ENCODE measurements at places on chromosomes 2 and 18.

DNA sequence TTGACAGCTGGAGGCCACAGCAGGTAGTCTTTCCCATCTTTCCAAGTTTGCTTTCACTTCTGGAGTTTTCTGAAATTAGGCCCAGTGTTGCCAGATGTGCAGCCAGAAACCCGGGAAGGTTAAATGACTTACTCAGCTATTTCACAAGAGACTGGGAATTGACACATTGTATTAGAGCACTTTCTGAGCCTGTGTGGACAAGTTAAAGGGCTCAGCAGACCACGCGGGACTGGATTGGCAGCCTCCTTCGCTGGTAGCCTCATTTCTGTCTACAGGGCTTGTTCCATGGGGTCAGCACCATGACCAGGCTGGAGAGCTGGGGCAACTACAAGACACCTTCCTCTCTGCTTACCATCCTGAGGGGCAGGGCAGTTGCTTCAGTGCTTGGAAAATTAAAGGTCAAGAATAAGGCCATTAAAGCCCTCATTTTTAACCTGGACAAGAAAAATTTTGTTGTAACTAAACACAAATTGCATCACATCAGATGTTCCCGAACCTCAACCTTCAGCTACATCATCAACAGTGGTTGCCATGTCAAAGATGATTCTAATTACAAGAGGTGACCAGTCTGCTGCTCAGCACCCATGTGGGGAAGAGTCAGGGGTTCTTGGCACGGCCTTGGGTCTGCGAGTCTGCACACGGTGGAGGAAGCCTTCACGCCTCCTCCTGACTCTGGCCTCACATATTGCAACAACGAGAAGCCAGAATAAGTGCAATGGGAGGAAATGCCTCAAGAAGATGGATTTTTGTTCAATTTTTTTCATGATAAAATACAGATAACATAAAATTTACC lies 279.5 kb upstream of the RAB6C start:
- DNase-seq = no peak

DNA sequence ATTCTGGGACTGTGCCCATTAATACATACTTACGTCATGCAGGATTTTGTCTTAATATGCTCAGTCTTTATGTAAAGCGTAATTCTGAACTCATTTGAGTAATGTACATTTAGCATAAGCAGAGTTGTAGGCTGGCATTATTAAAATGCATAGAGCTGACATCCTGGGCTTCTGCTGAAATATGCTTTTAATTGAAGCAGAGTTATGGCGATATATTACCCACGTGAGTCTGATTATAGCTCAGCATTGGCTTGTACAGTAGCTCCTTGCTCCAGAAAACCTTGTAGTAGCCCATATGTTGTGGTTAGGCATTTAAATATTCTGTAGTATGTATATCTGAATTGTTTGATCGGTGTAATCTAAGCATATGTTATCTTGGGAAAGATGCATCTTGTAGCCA lies 233.9 kb downstream of the PTGR3 start:
- DNase-seq = no peak

DNA sequence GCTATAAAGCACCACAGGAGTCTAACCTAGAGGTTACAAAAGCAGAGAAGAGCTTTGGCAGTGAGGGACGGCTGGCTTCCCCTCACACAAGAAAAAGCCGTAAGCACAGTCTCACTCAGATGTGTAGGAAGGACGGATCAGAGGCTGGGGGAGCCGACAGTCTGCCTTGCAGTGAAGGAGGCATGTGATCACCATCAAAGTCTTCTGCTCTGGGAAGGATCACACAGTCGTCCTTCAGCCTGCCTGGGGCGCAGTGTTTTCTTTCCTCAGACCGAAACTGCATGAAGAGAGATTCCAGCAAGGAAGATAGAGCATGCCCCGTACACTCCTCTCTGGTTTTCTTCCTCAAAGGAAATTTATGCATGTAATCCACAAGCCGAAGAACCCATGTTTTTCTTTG lies 24.1 kb downstream of the GATA6 start:
- DNase-seq = no peak

- DNase-seq = no peak
Observed at GRCh38 chr2:28764909-28765711, 13.5 kb downstream of the PPP1CB start.

DNA sequence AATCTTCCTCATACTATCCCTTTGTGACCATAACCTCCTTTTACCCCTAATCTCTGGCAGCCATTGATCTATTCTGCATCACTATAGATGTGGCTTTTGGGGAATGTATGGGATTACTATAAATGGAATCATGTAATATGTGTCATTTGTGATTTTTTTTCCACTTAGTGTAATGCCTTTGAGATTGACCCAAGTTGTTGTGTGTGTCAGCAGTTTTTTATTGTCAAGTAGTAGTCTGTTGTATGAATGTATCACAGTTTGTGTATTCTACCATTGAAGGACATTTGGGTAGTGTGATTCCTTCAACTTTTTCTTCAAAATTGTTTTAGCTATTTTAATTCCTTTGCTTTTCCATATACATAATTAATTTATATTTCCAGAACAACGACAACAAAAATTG lies 18.6 kb downstream of the VRK2 start:
- DNase-seq = no peak

GRCh38 chr18:36158266-36158867 lies 28.7 kb downstream of the ELP2 start:
- DNase-seq = no peak

DNA sequence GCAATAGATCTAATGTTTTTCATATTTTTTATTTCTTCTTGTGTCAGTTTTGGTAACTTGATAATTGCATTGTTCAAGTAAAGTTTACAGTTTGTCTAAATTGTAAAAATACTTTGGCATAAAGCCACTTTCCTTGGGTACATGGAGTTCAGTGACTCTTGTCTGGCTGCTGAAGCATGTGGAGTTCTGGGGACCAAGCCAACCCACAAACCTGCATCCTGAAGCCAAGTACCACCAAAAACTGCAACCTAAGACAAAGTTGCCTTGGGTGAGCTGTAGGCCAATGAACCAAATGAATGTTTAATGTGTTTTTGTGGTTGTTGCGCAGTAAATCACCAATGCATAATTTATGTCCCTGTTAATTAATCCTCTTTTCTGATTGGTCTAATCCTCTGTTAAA lies 872.6 kb downstream of the BCL11A start:
- no peak for DNase-seq

DNA sequence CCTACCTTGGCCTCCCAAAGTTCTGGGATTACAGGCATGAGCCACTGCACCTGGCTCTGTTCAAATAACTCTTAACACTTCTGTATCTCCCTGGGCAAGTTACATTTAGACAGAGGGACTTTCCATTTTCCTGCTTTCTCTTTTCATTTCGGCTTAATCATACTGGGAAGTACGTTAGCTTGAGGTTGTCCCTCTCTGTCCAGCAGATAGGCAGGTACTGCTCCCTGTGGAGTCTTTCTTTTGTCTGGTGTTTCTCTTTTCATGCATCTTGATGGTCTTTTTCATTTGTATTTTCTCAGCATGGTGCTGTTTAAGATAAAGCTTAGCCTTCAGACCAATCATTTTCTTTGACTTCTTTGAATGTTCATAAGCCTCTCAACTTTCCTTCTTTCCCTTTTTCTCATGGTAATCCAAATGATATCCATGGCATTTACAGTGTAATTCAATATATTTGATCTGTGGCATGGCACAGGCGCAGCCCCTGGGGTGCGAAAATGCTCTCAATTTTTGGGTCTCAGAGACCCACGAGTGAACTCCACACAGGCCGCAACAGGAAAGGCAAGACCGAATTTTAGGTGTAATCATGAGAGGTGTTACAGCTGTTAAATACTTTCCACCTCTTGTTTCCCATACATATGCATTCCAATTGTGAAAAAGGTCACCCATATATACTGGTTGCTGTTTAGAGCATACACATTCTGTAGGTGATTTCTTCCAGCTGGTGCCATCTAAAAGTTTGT lies 99.9 kb upstream of the MYO3B start:
- DNase-seq = no peak

DNA sequence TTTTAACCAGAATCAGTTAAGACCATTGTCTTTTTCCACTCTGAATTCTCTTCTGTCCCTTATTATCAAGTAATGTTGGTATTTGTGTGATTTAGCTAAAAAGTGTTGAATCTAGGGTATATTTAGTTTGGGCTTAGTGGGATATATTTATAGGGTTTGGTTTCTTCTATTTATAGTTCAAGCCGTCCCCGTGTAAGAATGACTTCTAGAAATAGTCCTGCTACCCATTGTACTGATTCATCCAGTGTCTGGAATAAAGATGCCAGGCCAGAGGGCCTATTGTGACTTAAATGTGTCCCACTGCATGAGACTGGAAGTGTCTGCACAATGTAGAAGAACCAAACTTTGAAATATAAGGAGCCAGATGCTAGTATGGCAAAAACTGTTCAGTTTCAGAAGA lies 364.8 kb downstream of the TNS1 start:
- no peak for DNase-seq

- no peak for DNase-seq
Observed at GRCh38 chr18:28365411-28365831, 188.5 kb upstream of the CDH2 start.

DNA sequence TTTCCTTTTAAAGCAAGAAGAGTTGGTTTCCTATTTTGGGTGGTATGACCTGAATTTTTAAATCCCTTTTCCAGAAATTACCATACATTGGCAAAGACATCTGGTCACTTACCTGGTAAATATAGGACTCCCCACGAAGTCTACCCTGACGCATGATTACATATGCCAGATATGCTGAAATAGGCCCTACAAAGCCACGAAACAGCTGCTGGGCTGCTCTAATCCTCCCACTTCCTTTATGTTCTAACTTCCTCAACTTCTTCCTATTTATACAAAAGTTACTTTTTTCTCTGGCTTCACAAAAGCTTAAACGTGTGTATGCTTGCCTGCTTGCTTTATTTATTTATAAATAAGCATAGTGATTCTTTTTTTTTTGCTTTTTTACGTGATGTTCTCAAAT lies 186.0 kb upstream of the EPHA4 start:
- no peak for DNase-seq

DNA sequence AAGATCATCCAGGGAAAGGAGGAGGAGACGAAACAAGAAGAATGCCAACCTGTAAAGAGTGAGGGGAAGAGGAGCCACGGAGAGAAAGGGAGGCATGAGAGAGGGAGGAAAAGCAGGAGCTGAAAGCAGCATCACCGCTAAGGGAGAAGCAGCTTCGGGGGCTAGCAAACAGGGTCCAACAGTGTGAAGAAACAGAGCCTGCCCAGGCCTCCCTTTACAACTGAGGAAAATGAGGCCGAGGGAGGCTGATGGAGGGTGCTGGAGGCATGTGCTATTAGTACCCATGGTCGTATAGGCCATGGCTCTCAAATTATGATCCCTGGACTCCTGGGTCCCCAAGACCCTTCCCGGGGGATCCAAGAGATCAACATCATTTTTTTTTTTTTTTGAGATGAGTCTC lies 50.4 kb upstream of the ASPRV1 start:
- DNase-seq = no peak

DNA sequence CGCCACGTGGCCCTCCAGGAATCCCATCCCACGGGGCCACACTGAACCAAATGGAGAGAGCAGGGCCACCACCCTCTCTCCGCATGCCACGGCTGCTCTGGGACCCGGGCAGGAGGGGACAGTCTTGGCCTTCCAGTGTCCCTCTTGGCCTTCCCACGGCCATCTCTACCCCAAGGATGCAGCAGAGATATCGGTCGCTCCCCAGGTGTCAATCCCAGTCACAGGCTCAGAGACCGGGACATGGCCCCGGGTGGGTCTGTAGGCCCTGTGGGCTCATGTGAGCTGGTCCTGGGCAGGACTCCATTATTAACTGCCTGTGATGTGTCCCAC lies 15.3 kb downstream of the CAPN10 start:
- no peak for DNase-seq

DNA sequence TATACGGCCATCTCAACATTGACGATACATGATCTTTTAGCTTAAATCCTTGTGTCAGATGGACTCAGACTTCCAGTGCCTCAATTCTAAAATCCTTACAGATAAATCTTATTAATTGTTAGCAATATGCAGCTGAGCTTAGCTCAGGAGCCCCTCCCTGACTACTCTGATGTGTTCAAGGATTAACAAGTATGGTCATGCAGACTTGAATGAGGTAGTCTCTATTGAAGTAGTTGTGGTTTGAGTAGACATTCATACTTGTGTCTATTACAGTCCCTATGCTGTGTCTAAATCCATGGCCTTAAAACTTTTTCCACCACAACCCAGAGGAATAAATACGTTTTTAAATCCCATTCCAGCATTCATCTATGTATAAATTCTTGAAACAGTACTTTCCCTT lies 119.5 kb downstream of the NUP35 start:
- no peak for DNase-seq

- DNase-seq = no peak
Observed at GRCh38 chr2:136613096-136613495, 152.2 kb upstream of the THSD7B start.

DNA sequence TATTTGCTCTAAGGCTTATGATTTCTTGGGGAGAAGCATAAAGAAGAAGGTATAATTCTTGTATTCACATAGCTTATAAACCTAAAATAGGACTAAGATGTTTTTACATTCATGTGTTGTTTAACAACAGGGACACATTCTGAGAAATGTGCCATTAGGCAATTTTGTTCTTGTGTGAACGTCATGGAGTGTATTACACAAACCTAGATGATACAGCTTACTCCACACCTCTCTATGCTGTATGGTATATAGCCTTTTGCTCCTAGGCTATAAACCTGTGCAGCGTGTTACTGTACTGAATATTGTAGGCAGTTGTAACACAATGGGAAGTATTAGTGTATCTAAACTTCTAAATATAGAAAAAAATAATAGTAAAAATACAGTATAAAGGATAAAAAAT lies 92.1 kb downstream of the PHLPP1 start:
- no peak for DNase-seq

DNA sequence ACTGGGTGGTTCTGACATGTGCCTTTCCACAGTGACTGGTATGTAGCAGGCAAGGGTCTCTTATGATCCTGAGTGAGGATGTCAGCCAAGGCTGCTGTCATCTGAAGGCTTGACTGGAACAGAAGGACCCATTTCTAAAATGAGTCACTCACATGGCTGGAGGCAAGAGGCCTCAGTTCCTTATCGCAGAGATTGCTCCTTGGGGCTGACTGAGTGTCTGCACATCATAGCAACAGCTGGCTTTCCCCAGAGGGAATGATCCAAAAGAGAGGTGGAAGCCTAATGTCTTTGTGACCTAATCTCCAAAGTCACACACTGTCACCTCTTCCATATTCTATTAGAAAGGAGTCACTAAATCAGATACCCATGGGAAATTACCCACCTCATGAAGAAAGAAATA lies 114.0 kb downstream of the NEDD4L start:
- no peak for DNase-seq

GRCh38 chr2:27636766-27637165 lies 7.9 kb downstream of the GPN1 start:
- DNase-seq = no peak

GRCh38 chr18:23194155-23194996 lies 59.1 kb downstream of the CABLES1 start:
- DNase-seq = no peak
